ENCODE measurements at places on chromosomes 2 and 18. TPM values are rescaled to one million over a fixed set of nuclear protein-coding genes. Genes with fewer than 3 reads are reported as not detected.

DNA sequence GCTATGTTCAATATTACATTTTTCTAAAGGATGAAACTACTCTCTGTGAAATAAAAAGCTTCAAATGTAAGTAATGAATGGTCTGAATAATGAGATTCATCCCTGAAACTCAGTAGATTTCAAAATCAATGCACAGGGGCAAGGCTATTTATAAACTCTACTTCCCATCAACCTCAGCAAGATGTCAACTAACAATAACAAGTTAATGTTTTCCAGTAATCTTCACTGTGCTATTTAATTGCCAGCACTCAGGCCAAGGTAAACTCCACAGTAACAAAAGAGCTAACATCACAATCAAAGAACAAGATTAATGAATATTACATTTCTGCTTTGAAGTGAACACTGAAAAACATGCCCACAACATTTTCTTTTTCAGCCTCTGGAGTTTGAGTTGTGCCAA, 144.3 kb upstream of the ZFP36L2 start:
- no peak for DNase-seq
- H3K36me3 ChIP-seq, result peaks cover 5% of the 10 kb centered on the region
- H3K27me3 ChIP-seq, result no peaks in the 10 kb centered on the region
- H3K27ac ChIP-seq, result no peak overlapping the region
- H3K4me3 ChIP-seq, result no peak overlapping the region
- peaks cover 23% of the 10 kb centered on the region for H3K4me1 ChIP-seq

GRCh38 chr2:133495226-133495625, 73.0 kb downstream of the NCKAP5 start:
- no peaks in the 10 kb centered on the region for H3K27me3 ChIP-seq
- DNase-seq, result no peak
- H3K4me3 ChIP-seq, result no peak overlapping the region
- peaks cover 26% of the 10 kb centered on the region for H3K4me1 ChIP-seq
- no peak overlapping the region for H3K27ac ChIP-seq

DNA sequence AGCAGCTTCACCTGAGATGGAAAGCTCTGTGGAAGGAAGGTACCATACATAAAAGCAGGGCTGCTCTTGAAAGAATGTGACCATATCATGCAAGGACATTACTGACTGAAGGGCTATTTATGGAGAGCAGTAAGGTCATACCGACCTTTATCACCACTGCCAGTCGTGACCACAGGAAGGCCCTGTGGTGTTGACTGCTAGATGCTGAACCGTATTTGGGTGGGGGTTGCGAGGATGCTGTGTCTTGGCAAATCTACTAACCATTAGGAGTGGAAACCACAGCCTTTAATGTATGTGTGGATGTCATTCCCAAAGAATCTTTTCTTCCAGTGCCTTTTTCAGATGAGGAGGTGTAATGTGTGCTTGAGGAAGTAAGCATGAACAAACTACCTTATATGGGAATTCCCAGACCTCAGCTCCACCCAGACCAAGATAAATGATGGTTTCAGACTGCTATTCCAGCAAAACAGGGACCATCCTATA, 60.8 kb downstream of the LIMS1 start:
- no peak overlapping the region for H3K27ac ChIP-seq
- DNase-seq, result no peak
- H3K4me1 ChIP-seq, result peaks cover 46% of the 10 kb centered on the region
- H3K27me3 ChIP-seq, result no peaks in the 10 kb centered on the region
- H3K36me3 ChIP-seq, result no peaks in the 10 kb centered on the region
- no peak overlapping the region for H3K4me3 ChIP-seq

DNA sequence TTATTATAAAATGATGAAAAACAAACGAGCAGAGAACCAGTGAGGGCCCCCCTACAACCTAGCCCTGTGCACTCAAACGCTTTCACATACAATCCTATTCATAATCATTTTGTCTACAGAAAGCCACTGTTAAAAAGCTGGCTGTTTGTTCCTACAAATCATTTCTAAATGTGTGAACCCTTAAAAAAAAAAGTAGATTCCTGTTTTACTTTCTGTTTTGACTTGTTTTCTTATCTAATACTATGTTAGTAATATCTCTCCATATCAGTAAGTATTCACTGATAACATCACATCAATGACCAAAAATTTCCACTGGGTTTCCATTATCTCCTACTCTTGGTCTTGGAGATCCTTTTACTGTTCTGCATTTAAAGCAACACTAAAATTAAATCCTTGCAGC, 128.8 kb upstream of the TTC39C start:
- H3K4me3 ChIP-seq, result no peak overlapping the region
- H3K4me1 ChIP-seq, result peaks cover 13% of the 10 kb centered on the region
- DNase-seq, result no peak
- H3K36me3 ChIP-seq, result no peaks in the 10 kb centered on the region
- no peaks in the 10 kb centered on the region for H3K27me3 ChIP-seq

- H3K4me1 ChIP-seq, result peaks cover 13% of the 10 kb centered on the region
- H3K27ac ChIP-seq, result no peak overlapping the region
- DNase-seq, result no peak
- peak overlapping the region; percentile 89 for H3K4me3 ChIP-seq
Observed at GRCh38 chr2:289362-290089, 1.6 kb upstream of the ALKAL2 start.

DNA sequence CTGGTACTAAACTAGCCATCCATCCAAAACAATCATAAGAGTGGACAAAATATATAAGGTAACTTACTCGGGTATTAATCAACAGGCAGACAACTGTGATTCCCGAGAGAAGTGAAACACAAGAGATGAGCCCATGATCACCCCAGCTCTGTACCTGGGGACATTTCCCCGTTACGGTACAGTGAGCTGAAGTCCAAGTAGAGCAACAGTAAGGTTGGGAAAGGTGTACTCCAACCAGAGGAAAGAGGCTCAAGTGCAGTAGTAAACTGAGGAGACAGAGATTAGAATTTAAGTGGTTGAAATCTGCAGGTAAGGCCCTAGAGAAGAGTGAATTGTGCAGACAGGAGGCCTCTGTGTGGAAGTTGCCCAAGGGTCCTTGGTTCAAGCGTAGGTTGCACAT, 30.5 kb upstream of the CHAC2 start:
- H3K27me3 ChIP-seq, result no peaks in the 10 kb centered on the region
- peaks cover 17% of the 10 kb centered on the region for H3K4me1 ChIP-seq
- no peak overlapping the region for H3K27ac ChIP-seq
- no peak overlapping the region for H3K4me3 ChIP-seq
- H3K36me3 ChIP-seq, result peaks cover 24% of the 10 kb centered on the region

DNA sequence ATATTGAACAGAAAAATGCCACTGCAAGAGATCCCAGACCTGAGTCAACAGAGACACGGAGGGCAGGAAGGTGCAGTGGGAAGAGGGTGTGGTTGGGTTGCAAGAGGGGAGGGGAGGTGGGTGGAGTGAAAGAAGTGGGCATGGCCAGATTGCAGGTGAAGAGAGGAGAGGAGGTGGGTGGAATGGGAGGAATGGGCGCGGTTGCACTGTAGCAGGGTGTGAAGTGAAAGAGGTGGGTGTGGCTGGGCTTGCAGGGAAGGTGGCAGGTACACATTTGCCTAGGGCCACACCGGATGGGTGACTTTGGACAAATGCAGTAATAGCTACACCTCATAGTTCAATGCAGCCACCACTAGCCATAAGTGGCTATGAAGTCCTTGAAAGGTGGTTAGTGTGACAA, 71.1 kb downstream of the DOCK10 start:
- no peak overlapping the region for H3K4me3 ChIP-seq
- DNase-seq, result no peak

DNA sequence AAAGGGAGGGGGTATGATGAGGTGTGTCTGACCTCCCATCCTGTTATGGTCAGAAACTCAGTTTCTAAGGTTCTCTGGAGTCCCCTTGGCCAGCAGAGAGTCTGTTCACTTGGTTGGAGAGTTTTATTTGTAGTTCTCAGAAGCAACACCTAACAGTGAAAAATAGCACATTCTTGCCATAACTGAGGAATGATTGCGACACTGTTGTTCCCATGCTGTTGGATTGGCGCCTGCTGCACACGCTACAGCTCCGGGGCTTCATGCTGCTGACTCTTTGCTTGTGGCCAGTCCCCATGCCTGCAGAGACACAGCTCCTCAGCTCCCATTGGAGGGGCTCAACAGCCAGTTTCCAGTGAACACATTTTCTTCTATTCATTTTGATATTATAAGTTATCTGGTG, 42.1 kb downstream of the TPGS2 start:
- no peak overlapping the region for H3K4me3 ChIP-seq
- H3K27ac ChIP-seq, result no peak overlapping the region
- no peak for DNase-seq

DNA sequence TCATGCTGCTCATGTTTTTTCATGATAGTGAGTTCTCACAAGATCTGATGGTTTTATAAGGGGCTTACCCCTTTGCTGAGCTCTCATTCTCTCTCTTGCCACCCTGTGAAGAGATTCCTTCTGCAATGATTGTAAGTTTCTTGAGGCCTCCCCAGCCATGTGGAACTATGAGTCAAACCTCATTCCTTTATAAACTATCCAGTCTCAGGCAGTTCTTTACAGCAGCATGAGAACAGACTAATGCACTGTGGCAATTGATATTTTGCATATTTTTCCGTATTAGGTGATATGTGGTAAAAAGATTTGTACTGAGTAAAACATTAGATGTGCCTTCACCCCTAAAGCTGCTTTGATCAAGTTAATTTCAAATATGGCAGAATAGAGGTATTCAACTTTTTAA, 48.8 kb downstream of the RAB27B start:
- peaks cover 24% of the 10 kb centered on the region for H3K4me1 ChIP-seq
- H3K4me3 ChIP-seq, result no peak overlapping the region
- no peak for DNase-seq
- H3K36me3 ChIP-seq, result no peaks in the 10 kb centered on the region
- no peaks in the 10 kb centered on the region for H3K27me3 ChIP-seq
- no peak overlapping the region for H3K27ac ChIP-seq

GRCh38 chr2:181441670-181442069, 15.5 kb upstream of the ITGA4 start:
- H3K4me1 ChIP-seq, result peaks cover 24% of the 10 kb centered on the region
- no peaks in the 10 kb centered on the region for H3K36me3 ChIP-seq
- no peak for DNase-seq
- no peak overlapping the region for H3K4me3 ChIP-seq

DNA sequence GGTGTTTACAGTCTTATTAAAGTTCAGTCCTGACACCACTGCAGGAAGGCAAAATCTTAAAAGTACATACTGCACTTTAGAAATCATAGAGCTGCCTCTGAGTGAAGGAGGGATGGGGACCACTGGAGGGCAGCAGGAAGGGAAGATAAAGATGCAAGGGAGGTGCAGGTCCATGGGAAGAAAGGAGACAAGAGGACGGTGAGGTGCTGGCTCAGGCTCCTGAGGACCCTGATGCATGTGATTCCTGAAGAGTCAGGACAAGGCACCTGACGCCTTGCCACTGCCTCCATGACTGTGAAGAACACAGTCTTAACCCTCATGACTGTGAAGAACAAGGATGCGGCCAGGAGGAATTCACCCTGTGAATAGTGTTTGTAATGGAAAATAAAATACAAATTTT, 116.2 kb upstream of the NPAS2 start:
- no peak overlapping the region for H3K4me3 ChIP-seq
- H3K27ac ChIP-seq, result no peak overlapping the region
- H3K27me3 ChIP-seq, result no peaks in the 10 kb centered on the region
- no peaks in the 10 kb centered on the region for H3K36me3 ChIP-seq
- H3K4me1 ChIP-seq, result peaks cover 4% of the 10 kb centered on the region

DNA sequence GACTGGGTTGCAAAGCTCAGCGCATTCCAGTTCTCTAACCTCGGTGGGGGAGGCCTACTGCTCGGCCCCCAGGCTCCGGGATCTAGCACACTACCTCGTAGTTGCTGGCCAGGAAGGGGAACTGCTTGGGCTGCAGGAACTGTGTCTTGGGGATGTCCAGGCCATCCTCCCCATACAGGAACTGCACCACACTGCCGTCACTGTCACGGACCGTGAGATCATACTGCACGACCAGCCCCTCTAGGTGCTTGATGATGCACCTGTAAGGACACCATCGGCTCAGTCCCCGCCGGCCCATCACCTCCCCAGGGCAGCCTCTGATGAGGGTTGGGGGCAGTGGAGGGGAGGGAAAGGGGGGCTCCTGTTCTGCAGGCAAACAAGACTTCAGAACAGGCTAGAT, 61.6 kb downstream of the POLR1A start:
- H3K27ac ChIP-seq, result no peak overlapping the region
- H3K4me1 ChIP-seq, result no peaks in the 10 kb centered on the region
- H3K36me3 ChIP-seq, result peaks cover 14% of the 10 kb centered on the region
- H3K4me3 ChIP-seq, result no peak overlapping the region
- DNase-seq, result no peak

DNA sequence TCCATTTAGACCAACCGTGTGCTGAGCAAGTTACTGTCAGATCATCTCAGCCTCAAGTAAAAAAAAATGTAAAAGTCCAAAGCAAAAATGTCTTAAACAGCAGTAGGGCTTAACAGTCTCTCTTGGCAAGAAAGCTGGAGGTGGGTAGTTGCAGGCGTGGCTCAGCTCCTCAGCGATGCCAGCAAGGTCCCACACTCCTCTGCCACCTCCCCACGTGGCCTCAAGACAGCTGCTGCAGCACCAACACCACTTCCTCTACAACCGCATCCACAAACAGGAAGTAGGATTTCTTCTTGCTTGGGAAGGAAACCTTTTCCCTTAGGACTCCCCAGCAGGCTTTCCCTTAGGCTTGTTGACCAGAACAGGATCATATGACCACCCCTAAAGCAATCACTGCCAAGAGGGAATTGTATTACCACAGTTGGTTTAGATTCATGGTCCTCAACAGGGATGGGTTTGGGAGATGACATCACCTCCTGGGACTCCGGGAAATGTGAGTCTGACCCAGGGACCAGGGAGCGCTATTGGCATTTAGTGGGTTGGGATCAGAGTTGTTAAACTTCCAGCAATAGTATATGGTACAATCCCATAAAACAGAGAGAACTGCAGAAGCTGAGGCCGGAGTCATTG, 97.1 kb downstream of the MAPK4 start:
- H3K4me1 ChIP-seq, result peaks cover 10% of the 10 kb centered on the region
- H3K27me3 ChIP-seq, result no peaks in the 10 kb centered on the region
- no peak for DNase-seq
- H3K36me3 ChIP-seq, result peaks cover 13% of the 10 kb centered on the region
- no peak overlapping the region for H3K27ac ChIP-seq

DNA sequence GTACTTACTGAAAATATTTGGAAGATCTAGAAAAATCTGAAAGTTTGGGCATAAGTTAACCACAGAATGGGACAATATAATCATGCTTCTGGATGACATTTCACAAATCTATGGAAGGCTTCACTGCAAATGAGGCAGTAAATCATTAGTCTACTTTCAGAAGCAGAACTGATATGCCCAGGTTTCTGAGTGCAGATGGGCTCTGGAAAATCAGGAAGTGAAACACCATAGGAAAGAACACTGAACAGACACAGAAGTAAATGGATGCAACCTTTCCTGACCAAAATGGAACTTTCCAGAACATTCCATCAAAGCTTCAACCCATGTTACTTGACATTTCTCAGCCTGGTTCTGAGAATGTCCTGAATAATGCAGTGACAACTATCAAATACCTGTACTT, 55.1 kb downstream of the KCNG3 start:
- H3K4me1 ChIP-seq, result no peaks in the 10 kb centered on the region
- no peak for DNase-seq
- H3K36me3 ChIP-seq, result no peaks in the 10 kb centered on the region
- peaks cover 8% of the 10 kb centered on the region for H3K27me3 ChIP-seq

- H3K36me3 ChIP-seq, result no peaks in the 10 kb centered on the region
- peaks cover 78% of the 10 kb centered on the region for H3K4me1 ChIP-seq
- no peaks in the 10 kb centered on the region for H3K27me3 ChIP-seq
- no peak overlapping the region for H3K4me3 ChIP-seq
Observed at GRCh38 chr2:20579866-20580265, 71.0 kb downstream of the HS1BP3 start.

Gene C2orf78
- total RNA-seq, result not detected

Gene GNLY
- total RNA-seq, result not detected

Gene VIL1
- not detected for total RNA-seq

All from neural crest cell (in vitro differentiated cells).